ENCODE measurements at places on chromosomes 12 and 14.

GRCh38 chr12:2294651-2295475 lies 242.1 kb downstream of the CACNA1C start:
- DNase-seq: no peak

DNA sequence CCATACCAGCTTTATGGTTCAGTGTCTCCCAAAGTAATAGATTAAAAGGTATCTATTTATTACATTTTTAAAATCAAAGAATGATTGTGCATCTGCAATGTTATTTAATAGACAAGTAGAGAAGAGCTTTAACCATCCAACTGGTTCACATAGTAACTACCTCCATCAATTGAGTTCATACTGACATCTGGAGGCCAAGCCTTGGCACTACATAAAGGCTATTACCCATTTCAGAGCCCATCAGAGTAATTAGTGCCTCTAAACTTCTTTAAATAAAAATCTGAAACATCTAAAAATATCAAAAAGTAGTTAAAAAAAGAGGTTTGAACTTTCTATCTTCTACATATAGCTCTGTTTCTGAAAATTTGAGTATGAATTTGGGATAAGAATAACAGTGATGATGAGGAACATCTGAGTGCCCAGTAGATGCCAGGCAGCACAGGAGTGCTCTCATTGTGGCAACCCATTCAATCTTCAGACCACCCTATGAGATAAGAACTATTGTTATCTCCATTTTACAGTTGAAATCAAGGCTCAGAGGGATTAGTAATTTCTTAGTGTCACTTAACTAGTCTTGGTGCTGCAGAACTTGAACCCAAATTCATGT lies 132.9 kb upstream of the DAAM1 start:
- DNase-seq: peak; percentile 20

- no peak for DNase-seq
These were observed 87.7 kb downstream of the KCNH5 start for GRCh38 chr14:62957562-62957961.

- no peak for DNase-seq
These were observed 141.3 kb downstream of the TSPAN9 start for GRCh38 chr12:3218228-3219171.

DNA sequence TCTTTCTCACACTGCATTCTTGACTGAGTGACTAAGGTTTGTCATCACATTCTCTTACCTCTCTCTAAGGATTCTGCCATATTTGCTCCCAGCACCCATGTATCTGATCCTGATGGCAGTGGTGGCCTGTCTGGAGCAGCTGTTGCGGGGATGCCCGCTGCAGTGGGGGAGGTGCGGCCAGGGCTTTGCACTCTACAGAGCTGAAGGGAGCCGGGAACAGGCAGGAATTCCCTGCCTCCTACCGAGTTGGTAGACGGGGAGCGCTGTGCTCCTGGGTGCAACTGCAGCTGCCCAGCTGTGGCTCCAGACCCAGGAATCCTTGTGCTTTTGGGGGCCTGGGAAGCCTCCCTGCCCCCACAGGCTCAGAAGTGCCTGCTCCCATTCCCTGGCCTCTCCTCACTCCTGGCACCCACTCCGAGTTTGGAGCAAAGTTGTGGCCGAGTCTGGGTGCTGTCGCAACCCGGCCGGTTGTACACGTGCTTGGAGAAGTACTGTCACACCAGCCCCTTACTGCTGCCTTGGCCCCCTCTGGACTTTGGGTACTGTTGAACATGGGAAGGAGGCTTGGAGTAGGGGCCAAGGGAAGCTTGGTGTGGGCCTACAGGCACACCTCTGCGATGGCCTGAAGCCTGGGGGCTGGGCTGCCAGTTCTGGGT lies 106.9 kb upstream of the OR4E1 start:
- DNase-seq: no peak

- no peak for DNase-seq
These were observed 321.0 kb downstream of the BCL11B start for GRCh38 chr14:98951031-98951430.

DNA sequence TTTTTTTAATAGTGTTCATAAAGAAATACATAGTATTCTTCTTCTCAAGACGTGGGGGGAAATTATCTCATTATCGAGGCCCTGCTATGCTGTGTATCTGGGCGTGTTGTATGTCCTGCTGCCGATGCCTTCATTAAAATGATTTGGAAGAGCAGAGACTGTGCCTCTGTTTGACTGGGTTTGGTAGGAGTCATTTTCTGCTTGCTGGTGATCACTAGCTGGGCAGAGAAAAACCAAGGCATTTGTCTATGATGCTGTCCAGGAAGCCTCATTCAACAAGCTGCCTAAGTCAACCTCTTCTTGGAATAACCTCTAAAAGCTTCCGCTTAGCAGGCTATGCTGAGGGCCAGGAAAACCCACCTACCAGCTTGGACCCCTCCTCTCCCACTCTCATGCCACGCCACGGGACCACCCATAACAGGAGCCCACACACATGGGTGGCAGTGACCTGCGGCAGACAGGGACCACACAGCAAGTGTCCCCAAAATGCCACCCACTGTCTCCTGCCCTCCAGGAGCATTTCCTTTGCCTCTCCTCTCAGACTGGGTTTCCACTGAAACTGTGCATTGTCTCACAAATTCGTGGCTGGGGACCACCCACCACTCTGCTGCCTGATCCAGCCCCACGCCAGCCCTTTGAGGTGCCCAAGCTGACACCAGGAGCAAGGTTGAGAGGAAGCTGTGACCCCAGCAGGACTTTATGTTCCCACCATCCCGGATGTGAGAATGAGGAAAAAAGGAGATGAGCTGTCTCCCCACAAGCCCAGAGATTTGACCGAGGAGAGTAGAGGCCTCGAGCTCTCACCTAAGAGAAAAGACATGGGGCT lies 36.8 kb downstream of the DAD1 start:
- no peak for DNase-seq

DNA sequence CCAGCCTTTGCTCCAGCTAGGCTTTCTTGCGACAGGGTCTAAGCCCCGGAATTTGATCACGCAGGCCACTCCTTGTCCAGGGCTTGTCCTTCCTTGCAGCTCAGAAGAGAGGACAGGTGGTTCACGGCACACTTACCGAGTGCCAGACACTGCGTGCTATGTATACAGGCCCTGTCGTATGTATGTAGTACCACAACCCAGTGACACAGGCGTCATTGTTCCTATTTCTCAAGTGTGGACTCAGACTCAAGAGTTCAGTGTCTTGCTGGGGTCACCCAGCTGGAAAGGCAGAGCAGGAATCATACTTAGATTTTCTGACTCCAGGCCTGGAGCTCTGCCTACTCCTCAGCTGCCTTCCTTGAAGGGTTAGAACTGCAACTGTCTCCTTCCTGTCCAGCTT lies 153.9 kb downstream of the SMOC1 start:
- no peak for DNase-seq

GRCh38 chr14:68964300-68965093 lies 14.6 kb downstream of the ACTN1 start:
- no peak for DNase-seq

DNA sequence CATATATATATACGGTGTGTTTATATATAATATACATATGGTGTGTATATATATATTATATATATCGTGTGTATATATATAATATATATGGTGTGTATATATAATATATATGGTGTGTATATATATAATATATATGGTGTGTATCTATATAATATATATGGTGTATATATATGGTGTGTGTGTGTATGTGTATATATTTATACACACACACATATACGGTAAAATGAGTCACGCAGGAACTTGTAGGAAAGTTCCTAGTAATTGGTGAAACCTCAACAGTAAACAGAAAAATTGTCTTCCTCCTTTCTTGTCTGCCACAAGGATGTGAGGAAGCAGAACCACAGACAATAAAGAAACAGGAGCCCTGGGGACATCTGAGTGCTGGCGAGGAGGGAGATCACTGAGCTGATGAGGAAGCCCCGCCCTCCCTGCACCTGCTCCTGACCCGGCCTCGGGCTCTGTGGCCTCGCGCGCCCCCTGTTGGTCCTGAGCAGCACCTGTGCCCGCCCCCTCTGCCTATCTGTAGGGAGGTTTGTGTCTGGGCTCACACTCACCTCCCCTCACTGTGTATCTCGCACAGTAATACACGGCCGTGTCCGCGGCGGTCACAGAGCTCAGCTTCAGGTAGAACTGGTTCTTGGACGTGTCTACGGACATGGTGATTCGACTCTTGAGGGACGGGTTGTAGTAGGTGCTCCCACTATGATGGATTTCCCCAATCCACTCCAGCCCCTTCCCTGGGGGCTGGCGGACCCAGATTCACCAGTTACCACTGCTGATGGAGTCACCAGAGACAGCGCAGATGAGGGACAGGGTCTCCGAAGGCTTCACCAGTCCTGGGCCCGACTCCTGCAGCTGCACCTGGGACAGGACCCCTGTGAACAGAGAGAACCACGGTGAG lies 1079.4 kb downstream of the TMEM121 start:
- peak; percentile 70 for DNase-seq

DNA sequence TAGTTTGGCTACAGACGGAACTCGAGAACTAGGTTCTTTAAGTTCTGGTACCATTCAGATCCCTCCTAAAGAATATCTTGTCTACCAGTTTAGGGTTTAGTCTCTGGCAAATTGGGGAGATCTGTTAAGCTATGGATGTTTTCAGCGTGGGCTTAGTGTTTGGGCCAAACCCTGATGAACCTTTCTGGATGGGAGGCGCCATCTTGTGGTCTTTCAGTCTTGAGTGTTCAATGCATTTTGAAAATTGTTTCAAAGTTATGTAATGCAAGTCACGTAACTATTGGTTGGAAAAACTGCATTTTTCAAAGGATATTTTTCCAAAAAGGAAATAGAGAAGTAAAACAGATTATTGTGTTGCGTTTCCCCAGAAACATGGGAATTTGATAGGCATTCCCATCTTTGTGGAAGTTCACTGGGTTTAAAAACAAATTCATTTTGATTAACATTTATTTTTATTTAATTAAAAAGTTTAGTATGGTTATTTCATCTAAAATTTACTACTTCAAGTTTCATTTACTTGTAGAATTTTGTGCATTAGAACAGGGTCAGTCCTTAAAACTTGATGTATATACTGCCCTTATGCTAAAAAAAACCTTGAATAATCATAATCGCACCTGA lies 169.0 kb downstream of the PRIMA1 start:
- peak; percentile 6 for DNase-seq

GRCh38 chr12:6956021-6956727 lies 5.0 kb downstream of the PTPN6 start:
- DNase-seq: no peak

GRCh38 chr12:130632642-130633041 lies 83.5 kb downstream of the RIMBP2 start:
- DNase-seq: no peak

- no peak for DNase-seq
These were observed 136.0 kb upstream of the IFNG-AS1 start for GRCh38 chr12:67853204-67853603.

GRCh38 chr12:121568518-121568917 lies 12.3 kb downstream of the KDM2B start:
- DNase-seq: no peak

DNA sequence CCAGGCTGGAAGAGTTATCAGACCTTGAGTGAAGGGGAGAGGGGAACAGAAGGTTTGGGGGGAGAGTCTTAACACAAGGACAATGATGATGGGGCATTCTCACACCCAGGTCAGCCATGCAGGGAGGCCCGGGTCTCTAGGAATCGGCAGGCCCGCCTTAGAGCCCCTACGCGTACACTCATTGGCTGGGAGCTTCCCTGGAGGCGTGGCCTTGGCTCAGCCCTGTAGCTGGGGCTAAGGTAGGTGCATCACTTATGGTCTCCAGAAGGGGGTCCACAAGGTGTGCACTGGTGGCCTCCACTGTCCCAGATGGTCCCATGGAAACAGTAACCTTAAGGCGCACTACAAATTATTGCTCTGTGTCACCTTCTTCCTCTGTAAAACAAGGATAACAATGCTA lies 660.1 kb downstream of the MED13L start:
- no peak for DNase-seq

DNA sequence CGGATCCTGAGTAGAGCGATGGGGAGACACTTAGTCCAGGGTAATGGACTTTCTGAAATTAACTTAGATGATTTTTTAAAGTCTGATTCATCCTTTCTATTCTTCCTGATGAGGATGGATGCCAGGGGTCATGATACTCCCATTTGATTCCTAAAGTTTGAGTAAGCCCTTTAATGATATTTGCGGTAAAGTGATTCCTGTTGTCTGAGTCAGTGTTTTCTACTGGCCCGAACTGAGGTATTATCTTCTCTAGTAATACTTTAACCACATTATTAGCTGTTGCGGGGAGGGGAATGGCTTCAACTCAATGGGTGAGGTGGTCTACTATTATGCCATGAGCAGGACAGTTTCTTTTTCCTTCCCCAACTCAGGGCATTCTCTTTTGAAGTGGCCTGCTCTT lies 111.6 kb downstream of the RIN3 start:
- DNase-seq: no peak

GRCh38 chr12:42809226-42809625 lies 219.7 kb upstream of the PRICKLE1 start:
- no peak for DNase-seq

GRCh38 chr12:61514016-61514415 lies 746.2 kb upstream of the USP15 start:
- DNase-seq: no peak

DNA sequence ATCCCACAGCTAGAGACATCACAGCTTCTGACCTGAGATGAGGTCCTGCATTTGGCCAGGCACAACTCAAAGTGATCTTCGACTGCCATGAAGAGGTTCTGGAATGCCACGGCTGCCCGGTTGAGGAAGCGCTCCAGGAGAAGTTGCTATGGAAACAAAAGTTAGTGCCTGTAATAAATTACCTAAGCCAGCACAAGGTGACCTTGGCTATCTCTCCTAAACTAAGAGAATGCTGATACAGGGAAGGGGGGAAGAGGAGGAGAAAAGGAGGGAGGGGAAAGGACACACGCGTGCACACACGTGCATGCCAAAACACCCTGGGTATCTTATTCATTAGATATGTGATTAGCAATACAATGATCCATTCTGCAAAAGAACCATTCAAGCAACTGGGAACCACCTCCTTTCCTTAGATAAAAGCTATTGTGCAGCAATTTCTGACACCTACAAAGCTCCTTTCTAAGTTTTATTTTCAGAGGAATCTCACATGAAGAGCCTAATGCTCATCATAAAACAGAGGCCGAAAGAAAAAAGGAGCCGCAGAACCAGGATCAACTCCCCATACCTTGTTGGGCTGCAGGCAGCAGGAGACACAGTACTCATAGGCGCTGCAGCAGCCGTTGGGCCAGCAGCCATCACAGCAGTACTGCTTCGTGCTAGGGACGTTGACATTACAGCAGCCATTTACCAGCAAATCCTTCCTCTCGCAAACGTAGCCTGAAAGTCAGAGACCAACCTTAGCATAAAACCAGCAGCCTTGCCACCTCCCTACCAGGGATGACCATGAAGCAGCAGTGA lies 17.9 kb downstream of the SPRING1 start:
- no peak for DNase-seq

DNA sequence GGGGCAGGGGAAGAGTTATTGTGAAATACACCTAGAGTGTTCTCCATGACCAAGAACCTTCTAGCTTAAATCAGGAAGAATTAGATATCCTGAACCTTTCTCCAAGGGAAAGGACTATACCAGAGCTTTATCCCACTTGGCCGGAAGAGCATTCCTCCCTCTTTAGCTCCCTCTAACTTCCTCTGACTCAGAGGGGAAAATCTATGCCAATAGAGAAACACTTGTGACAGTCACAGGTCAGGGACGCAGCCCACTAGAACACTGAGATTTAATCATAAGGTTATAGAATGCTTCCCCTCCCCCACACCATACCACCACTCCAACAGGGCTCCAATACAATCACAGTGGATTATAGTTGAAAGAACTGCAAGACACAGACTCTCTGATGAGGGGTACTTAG lies 55.4 kb upstream of the RFX4 start:
- DNase-seq: no peak
